Lung microvascular endothelial cell (primary cell): ENCODE measurements at places on chromosomes 1 and 21.
A peak's percentile ranks its signal among the peaks of the same experiment; 100 is the strongest.

- no peak for DNase-seq
Measured at GRCh38 chr1:980137-980571, 1.7 kb downstream of the PERM1 start.

GRCh38 chr1:2172551-2173146, 21.9 kb downstream of the FAAP20 start:
- no peak for DNase-seq

DNA sequence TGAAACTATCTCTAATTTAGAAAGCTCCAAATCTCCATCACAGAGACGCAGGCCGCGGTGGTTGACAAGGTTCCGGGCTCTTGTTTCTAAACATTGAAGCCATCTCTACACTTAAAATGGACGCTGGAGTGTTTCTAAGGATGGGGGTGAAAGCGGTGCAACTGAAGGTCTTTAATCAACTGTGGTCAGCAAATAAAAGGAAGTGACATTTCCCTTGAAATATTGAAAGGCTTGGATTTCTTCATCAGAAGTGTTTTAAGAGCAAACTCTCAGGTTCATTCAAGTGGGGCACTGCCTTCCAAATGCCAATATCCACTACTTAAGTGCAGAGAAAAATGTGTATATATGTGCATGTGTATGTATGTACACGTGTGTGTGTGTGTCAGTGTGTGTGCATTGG, 117.3 kb downstream of the KAZN start:
- DNase-seq: no peak

GRCh38 chr21:25424634-25425033, 182.6 kb downstream of the MRPL39 start:
- DNase-seq: no peak

- DNase-seq: peak; percentile 45
Measured at GRCh38 chr1:151175863-151176262, at the start of gene TMOD4. Gene TMOD4, minus strand, starts transcription at chr1:151175981. Its CDS starts 1,106 bp downstream, at chr1:151174875.

GRCh38 chr1:42379794-42380585, 602 bp upstream of the RIMKLA start:
- peak; percentile 39 for DNase-seq

DNA sequence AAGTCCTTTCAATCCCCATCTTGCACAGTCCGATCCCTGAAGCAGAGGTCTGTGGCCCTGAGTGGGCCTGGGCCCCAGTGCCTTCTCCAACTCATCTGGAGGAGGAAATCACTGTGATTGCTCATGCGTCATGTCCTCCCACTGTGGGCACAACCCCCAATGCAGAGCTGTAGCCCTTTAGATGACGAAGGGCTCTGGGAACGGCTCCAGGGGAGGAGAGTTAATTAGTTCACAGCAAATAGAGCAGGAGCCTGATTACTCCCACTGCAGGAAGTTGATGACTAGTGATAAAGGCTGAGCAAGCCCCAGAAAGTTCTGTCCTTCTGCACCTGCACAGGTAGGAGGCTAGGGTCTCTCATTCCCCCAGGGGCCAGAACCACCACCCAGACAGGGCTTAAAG, 111.5 kb downstream of the CCDC185 start:
- peak; percentile 94 for DNase-seq

- no peak for DNase-seq
Measured at GRCh38 chr1:157403203-157403602, 149.1 kb downstream of the FCRL5 start.

- peak; percentile 89 for DNase-seq
Measured at GRCh38 chr1:158124999-158125398, 55.7 kb upstream of the CD1D start.

GRCh38 chr1:15526490-15527339, at the start of gene DNAJC16:
Gene DNAJC16, plus strand, starts transcription at chr1:15526848. Its CDS starts 2,258 bp downstream, at chr1:15529106.
- DNase-seq: peak; percentile 100

DNA sequence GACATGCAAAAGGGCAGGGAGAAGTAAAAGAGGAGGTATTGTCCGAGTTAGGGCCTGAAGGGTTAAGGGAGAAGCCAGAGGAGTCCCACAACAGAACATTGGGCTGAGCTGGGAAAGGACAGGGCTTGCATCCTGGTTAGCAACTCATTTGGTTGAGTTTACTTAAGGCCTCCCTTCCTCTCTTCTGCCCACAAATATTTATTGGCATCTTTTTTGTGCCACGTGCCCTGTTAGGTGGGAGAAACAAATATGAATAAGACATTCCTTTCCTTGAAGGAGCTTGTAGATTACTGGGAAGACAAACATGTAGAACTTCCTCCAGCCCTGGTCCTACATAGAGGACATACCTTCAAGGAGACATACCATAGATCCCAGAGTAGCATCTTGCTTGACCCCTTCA, 53.0 kb upstream of the PRELP start:
- no peak for DNase-seq

DNA sequence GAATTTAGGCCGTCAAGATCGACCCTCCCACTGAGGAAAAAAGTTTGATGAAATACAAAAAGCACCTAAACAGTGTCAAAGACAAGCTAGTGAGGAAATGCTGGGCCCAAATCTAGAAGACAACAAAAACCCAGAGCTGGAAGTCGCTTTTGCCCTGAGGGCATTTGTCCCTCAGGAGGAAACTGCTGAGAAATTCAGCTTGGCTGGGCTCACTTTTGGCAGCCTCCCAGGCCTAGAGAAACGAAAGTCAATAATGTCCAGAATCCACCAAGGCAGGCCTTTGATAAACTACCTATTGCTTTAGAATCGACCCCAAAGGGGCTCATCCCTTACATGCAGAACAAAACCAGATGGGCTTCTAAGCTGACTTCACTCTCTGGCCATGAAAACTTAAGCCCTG, 38.9 kb downstream of the SYT2 start:
- no peak for DNase-seq
